ENCODE measurements at places on chromosomes 12 and 14. TPM values are rescaled to one million over a fixed set of nuclear protein-coding genes. Genes with fewer than 3 reads are reported as not detected.

Gene CLEC12A
- total RNA-seq = 0.16 TPM

Gene PMCH
- total RNA-seq = 1.1 TPM

Gene KRT79
- total RNA-seq = 0.26 TPM

Gene NKX2-1
- total RNA-seq = not detected

Gene ALG10B
- 14.7 TPM for total RNA-seq

Gene EXOC5
- total RNA-seq = 63.7 TPM

Gene ARID2
- total RNA-seq = 29.6 TPM

Gene POU6F1
- total RNA-seq = 12.0 TPM

Gene ARMH4
- total RNA-seq = not detected

Gene WNT1
- 0.42 TPM for total RNA-seq

GRCh38 chr12:54961190-54961589 lies 23.4 kb downstream of the TESPA1 start:
- DNase-seq = no peak

DNA sequence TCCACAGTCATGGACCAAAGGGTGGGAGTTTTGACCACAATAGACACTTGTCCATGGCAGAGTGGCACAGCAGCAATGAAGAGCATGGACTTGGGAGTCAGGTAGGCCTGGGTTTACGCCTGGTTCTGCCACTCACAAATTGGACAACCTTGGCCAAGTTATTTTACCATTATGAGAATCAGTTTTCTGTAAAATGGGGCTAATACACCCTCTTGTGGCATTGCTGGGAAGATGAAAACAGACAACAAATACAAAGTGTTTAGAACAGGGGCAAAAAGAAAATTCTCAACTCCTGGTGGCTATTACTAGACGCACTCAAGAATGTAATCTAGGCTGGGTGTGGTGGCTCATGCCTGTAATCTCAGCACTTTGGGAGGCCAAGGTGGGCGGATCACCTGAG lies 2.6 kb downstream of the C12orf43 start:
- DNase-seq = no peak

- peak; percentile 55 for DNase-seq
Measured at GRCh38 chr14:58426670-58427280, 556 bp downstream of the TIMM9 start.

DNA sequence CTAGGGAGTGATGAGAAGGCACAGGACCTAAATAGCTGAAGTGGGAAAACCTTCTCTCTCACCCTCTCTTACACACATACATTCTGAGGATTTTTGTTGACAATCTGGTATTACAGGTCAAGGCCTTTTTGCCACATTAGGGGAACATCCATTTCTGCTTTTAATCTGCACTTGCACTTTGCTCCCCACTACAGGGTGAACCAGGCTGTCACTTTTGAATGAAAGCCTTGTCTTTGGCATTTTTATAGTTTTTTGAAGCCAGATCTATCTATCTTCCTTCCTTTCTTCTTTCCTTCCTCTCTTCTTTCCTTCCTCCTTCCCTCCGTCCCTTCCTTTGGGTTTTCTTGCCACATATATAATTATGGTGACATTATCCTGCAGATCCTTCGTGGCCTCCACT lies 165.9 kb upstream of the OTX2 start:
- no peak for DNase-seq

DNA sequence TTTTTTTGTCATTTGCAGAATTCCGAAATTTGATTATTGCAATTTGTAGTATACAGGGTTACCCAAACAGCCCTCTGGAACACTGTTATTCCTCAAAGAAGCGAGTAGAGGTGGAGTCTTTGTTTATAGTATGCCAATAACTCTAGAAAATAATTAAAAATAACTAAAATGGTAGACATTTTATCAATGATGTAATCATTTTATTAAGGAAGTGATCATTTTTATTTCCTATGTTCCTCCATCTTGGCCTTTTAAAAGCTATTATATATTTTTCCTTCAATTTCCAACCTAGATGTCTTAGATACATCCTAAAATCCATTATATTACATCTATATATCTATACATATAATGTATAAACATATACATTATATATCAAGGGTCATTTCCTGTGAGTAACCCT lies 106.0 kb downstream of the CCDC91 start:
- DNase-seq = no peak

DNA sequence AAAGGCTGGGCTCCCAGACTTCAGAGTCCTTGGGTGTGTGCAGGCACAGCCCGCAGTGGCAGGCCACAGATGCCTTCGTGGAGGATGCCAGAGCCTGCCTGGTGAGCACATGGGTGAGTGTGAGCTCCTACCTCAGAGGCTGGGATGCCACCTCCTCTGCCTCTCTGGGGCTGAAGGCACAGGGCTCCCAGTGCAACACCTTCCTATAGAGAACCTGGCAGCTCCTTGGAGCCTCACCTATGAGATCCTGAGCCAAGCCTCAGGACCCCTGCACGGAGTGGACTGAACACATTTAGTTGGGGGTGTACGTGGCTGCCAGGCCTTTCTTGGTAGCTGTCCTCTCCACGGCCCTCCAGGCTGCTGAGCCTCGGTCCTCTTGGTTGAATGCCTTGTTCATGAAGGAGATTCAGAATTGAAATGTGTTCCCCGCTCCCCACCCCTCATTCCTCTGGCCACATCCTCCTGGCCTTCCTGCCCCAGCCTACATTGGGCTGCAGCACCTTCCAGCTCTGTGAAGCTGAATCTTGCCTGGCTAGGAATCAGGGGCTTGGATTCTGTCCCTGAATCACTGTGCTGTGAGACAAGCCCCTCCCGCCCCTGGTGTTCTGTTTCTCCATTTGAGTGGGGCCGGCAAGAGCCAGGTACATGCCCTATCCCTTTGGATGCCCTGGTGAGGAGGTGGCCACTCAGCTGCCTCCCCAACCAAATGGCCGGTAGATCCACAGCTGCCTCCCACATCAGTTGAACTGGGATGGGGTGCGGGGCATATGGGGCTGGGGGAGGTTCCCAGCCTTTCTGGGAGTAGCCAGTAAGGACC lies 38.7 kb upstream of the TRAF3 start:
- DNase-seq = no peak

- DNase-seq = peak; percentile 72
Measured at GRCh38 chr12:6764011-6764828, 1.9 kb upstream of the PTMS start.

DNA sequence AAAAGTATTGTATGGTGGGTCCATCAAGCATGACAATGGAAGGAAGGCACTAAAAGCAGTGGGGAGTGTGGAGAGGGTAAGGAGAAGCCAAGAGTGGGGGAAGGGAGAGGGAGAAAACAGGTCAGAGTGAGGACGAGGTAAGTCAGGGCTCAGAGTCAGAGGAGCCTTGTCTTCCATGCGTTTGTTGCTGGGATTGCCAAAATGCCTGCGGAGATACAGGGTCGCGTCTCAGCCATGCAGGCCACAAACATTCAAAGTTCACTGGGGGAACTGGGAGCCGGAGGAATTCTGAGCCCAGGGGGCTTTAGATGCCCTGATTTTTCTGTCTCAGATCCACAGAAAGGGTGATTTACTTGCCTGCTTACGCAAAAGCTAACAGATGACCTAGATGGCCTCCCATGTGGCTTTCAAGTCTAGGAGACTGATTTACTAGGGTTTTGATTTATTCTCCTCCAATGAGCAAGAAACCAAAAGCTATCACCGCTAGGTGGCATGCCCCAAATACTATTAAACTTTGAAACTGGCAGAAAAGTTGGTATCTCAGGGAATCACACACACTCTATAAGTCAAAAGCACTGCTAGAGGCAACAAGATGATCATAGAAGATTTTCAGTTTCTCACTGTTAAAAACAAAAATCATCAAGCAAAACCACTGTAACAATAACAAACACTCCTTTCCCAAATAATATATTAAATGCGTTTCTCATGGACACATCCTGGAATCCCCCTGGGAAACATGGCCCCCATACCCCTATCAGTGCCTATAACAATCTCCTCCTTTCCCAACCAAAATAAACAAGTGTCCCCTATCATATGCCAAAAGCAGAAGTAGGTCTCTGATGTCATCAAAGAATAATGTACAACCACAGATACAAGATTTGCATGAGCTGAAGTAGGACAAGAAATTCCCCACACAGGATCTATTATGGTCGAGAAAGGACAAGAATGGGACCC lies 26.6 kb upstream of the MDM1 start:
- DNase-seq = peak; percentile 69

All from activated T-cell treated with anti-CD3 and anti-CD28 coated beads, Interleukin-2, amount 50 U/mL, for 72 hours (primary cell).